ENCODE measurements at places on chromosomes 13 and 19.

DNA sequence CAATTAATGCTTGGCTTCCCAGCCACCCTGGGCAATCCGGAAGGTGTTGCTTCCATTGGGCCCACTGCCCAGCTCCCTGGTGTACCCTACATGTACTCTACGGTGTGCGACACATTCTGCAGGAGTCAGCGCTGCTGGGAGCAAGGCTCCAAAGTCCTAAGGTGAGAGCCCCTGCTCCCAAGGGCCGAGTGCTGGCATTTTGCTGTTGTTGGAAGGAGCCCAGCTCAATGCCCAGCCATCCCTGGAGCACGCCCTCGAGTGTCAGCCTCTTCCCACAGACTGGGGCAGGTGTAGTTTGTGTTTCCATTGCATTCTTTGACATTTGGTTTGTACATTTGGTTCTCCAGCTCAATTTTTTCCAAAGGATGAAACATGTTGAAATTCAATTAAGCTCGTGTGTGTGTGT, 64.6 kb downstream of the GGACT start:
- no peak for DNase-seq

GRCh38 chr13:113981194-113981605, 7.3 kb upstream of the C13orf46 start:
- DNase-seq: peak; percentile 89

DNA sequence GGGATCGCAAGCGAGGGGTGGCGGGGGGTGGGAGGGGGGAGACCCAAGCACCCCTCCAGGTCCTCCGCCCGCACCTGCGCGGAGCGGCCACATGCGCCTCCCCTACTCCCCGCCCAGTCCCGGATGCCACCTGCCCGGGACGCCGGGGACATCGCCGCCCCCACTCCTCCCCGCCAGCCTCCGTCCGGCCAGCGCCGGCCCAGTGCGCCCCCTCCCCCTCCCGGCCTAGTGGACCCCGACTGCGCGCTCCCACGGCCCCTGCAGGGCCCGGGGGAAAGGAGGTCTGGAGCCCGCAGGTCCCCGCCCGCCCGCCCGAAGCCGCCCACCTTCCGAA, 263 bp downstream of the RHPN2 start:
- DNase-seq: no peak

- DNase-seq: no peak
Observed at GRCh38 chr13:112795277-112795676, 105.4 kb downstream of the ATP11A start.

- no peak for DNase-seq
Observed at GRCh38 chr13:64755961-64756360, 2474.2 kb downstream of the PCDH9 start.

DNA sequence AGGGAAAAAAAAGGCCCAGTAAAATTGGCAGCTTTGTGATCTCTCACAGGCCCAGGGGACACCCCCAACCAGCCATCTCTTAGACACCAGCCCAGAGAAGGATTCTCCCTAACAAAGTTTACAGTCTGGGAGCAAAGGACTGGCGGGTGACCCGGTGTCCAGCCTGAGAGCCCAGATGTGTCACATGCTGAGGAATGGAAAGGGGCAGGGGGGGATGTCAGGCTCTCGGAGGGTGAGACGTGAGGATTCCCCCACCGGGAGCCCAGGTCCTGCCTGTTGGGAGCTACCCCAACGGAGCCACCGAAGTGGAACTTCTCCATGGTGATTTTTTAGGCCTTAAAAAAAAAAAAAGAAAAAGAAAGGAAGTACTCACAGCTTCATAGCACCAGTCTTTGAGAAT, 4.8 kb upstream of the CTXN1 start:
- DNase-seq: no peak

- no peak for DNase-seq
Observed at GRCh38 chr19:47444388-47444821, 25.1 kb upstream of the MEIS3 start.

DNA sequence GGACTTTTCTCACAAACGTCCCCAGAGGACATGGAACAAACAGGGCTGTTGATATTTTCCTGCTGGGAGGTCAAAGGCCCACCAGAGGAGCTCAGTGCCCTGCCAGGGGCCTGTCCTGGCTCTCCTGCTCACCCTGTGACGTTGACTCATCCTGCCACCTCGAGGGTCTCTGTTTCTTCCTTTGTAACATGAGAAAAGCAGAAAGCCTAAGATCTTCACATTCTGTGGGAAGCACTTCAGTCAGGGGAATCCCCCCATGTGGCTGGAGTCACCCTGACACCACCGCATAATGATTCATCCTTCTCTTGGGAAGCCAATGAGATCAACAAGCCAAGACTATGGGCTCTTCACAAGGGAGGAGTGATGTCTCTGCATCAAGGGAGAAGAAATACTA, 147.9 kb downstream of the KATNAL1 start:
- DNase-seq: no peak

GRCh38 chr13:48975101-48975855, 434 bp upstream of the FNDC3A start:
- DNase-seq: no peak

- no peak for DNase-seq
Observed at GRCh38 chr19:50959731-50960500, 7.1 kb upstream of the KLK5 start.

- DNase-seq: no peak
Observed at GRCh38 chr13:109631069-109631468, 155.3 kb downstream of the IRS2 start.

DNA sequence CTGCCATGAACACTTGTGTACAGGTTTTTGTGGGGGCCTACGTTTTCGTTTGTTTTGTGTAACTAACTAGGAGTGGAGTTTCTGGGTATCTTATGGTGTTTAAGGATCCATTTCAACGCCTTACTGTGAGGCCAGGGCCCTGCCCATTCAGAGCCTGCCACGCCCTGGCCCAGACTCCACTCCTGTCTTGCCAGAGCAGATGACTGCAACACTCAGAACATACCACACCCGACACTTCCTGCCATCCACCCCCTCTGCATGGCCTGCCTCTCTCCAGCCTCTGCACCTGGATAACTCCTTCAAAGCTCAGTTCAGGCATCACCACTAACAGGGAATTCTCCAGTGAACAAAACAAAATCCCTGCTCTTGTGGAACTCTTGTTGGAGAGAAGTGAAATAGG, 43.2 kb downstream of the RGCC start:
- DNase-seq: no peak

DNA sequence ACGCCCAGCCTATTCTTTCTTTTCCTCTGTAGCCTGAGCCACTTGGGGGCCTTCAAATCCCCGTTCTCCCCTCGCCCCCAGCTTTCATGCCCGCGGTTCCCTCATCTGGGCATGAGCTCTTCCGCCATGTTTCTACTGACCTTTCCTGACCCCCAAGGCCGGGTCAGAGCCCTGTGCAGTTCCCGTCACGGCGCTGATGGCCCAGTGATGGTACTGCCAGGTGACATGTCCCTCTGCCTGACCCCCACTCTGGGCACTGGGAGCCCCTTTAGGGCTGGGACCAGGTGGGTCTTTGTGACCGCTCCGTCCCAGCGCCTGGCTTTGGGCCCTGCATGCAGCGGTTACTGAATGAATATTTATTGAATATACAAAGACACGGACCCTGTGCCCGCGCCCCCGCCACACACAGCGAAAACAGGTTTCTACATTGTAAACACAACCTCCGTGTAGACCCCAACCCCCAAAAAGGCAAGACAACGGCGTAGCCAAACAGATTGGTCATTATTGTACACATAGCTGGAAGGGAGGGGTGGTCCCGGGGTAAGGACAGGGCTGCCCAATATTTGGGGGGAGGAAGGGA, 7.7 kb downstream of the GPR108 start:
- DNase-seq: no peak

- no peak for DNase-seq
Observed at GRCh38 chr19:58262922-58263296, 15.8 kb upstream of the ZNF8 start.

GRCh38 chr19:12000152-12000981, 35.1 kb downstream of the ZNF433 start:
- no peak for DNase-seq

- DNase-seq: no peak
Observed at GRCh38 chr19:5864725-5865486, 5.4 kb downstream of the FUT5 start.

GRCh38 chr19:3907626-3908265, 25.1 kb upstream of the NMRK2 start:
- DNase-seq: no peak

DNA sequence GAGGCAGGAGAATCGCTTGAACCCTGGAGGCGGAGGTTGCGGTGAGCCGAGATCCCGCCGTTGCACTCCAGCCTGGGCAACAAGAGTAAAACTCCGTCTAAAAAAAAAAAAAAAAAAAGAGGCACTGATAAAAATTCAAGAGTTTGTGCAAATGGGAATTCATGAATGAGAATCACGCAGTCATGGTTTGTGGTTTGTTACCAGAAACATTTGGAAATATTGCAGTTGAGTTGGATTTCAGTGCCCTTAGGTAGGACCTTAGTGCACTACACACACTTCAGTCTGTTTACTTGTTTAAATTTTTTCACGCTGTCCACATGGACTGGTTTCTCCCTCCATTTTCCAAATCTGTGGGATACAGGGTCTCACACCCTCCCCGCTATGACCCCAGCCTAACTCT, 28.4 kb downstream of the ZNF844 start:
- DNase-seq: no peak

GRCh38 chr13:99590519-99591011, 89.3 kb downstream of the TM9SF2 start:
- no peak for DNase-seq

GRCh38 chr19:1507763-1508506, 4.9 kb downstream of the ADAMTSL5 start:
- DNase-seq: peak; percentile 55

- DNase-seq: no peak
Observed at GRCh38 chr19:35213663-35214632, 14.6 kb downstream of the FAM187B start.

- DNase-seq: no peak
Observed at GRCh38 chr13:89401264-89401675, 1730.1 kb downstream of the SLITRK5 start.

DNA sequence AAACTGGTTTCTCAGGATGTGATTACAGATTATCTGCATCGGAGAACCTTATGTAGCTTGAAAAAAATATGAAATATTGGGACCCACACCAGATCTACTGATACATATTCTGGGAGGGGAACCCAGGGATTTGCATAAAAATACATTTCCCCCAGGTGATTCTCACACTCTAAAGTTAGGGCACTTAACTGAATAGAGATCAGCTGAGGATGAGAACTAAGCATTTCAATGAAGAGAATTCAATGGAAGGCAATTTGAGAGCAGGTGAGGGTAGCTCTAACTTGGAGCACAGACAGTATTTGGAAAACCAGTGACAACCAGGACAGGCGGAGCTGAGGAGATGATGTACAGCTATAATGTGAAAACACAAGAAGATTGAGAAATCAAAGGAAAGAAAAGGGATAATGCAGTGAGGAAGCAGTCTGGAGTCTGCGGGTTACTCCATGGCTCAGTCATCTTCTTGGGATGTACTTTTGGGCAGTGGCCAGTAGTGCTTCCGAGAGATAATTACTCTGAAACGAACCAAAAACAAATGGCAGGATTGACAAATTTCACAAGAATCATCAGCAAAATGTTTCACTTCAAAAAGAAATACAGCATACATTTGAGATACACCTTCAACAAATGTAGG, 6.1 kb upstream of the OXGR1 start:
- no peak for DNase-seq

GRCh38 chr19:7461841-7462629, 26.8 kb downstream of the PEX11G start:
- no peak for DNase-seq

Data from NCI-H2081 treated with DMSO at 0.1 percent for 48 hours (cell line).